Naive thymus-derived CD8-positive, alpha-beta T cell (primary cell): ENCODE measurements at places on chromosomes 4 and X.

DNA sequence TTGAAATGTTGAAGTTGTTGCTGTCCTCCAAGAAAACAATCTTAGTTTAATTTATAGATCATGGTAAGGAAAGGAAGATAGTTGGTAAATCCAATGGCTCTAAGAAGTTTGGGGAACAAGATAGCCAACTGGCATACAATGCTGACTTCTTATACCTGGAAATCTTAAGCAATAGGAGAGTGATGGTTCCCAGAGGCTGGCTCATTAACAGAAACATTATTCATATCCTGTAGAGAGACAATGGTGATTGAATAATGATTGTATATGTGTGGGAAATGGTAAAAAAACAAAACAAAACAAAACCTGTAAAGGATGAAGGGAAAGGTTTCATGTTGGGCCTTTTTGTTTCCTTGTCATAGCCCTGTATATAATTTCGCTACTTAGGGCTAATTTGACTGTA lies 174.9 kb upstream of the CTSO start:
- no peak for DNase-seq

DNA sequence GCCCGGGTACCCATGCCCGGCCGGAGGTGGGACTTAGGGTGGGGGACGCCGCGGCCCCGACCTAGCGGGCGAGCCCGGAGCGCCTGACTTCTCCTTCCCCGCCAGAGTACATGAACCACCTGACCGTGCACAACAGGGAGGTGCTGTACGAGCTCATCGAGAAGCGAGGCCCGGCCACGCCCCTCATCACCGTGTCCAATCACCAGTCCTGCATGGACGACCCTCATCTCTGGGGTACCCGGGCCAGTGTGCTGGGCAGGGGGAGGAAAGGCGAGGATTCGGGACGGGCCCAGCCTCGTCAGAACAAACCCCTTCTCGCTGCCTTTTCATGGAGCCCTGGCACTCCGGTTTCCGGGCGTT lies 622 bp downstream of the TAFAZZIN start:
- DNase-seq = peak; percentile 40

GRCh38 chrX:17397074-17397473 lies 22.1 kb downstream of the NHS start:
- DNase-seq = no peak

- DNase-seq = no peak
Observed at GRCh38 chr4:105147016-105147552, 408 bp downstream of the TET2 start.

DNA sequence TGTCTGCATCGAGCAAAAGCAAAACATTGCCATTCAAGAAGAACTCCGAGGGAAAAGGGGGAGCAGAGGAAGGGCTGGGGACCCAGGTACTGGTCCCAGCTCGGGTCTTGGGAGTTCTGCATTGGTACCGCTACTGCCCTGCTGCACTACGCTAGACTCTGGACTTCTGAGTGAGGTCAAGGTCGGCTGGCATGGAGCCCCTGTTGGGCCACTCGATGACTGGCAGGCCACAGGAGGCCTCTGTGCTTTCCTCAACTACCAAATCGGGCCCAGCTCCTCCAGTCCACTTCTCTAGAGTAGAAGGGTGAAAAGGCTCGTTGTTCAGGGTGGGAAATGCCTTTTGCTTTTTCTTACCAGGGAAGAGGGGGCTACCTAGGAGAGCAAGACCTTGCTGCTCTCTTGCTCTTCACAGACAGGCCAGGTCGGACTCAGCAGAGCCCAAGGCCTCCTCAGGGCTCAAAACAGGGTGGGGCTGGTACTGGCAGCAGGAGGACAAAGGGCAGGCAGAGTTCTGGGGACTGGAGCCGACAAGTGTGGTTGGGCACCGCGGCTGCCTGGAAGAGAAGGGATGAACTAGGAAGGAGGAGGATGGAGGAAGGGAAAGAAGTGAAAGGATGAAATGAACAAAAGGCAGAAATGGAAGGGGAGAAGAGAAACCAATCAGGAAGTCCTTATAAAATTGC lies 8.9 kb upstream of the IRAK1 start:
- no peak for DNase-seq

GRCh38 chr4:169621731-169622492 lies 1.5 kb downstream of the CLCN3 start:
- DNase-seq = peak; percentile 26

DNA sequence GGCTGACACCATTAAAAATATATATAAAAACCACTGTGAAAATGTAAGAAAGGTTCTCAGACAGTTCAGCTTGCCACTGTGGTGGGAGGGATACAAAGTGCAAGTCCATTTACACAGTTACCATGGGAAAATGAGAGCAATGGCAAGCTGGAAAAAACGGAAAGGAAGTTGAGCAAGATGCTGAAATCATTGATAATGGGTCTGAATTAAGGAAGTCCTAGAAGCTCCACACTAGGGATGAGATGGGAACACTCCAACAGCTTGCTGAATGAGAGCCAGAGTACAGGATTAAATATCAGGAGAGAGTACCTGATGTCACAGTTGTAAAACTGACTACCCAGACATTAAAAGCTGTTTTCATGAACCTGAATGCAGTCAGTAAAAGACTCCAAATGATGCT lies 218.6 kb downstream of the PRDM5 start:
- no peak for DNase-seq

DNA sequence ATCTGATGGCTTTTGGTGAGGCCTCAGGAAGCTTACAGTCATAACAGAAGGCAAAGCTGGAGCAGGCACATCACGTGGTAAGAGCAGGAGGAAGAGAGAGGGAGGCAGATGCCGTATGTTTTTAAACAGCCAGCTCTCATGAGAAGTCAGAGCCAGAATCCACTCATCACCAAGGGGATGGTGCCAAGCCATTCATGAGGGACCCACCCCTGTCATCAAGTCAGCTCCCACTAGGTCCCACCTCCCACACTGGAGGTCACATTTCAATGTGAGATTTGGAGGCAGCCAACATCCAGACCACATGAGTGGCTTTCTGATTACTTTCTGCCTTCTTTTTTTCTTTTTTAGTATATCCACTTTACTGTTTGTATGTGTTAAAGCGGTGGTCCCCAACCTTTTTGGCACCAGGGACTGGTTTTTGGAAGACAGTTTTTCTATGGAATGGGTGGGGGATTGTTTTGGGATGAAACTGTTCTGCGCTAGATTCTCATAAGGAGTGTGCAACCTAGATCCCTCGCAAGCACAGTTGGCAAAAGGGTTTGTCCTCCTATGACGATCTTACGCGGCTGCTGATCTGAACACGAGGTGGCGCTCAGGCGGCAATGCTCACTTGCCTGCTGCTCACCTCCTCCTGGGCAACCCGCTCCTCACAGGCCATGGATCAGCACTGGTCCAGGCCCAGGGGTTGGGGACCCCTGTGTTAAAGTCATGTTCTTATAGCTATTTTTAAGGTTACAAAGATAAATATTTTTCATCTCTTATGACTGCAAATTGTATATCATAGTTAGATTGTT lies 61.7 kb downstream of the SLIT2 start:
- no peak for DNase-seq

DNA sequence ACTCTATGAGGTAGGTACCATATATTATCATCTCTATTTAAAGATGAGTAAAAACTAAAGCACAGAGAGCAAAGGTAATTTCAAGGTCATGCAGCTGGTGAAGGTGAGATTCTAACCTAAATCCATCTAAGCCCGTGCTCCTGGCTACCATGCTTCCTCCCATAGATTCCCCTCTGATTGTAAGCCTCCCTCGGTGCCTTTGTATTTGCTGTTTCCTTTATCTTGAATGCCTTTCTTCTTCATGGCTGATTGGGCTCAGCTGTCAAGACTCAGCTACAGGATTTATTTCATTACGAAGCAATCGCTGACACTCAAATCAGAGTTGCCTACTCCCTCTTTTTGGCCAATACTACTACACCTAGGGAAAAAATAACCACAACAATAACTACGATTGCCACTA lies 217.1 kb downstream of the ARAP2 start:
- no peak for DNase-seq

DNA sequence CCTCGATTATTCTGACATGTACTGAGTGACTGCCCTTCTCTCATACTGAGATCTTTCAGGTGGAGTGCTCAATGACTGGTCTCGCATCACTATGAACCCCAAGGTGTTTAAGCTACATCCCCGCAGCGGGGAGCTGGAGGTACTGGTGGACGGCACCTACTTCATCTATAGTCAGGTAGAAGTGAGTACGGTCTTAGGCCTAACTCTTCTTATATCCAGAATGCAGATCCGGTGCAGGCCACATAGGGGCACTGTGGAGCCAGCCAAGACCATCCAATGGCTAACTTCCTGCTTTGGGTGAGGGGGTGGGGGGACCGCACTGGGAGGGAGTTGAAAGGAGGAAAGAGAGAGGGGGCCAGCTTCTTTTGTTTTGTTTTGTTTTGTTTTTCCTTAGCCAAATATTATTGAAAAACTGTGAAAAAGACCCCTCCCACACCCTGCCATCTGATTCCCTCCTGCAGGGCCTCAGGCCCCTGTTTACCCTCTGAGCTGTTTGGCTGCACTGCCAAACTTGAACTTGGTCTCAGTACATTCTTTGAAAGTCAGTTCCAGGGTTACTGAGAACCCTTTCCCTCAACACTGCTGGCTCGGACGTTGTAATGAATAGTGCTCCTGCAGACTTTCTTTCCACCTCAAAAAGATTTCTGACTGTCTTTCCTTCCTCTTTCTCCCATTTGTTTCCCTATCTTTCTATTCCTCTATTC lies 16.2 kb downstream of the AWAT2 start:
- DNase-seq = no peak

DNA sequence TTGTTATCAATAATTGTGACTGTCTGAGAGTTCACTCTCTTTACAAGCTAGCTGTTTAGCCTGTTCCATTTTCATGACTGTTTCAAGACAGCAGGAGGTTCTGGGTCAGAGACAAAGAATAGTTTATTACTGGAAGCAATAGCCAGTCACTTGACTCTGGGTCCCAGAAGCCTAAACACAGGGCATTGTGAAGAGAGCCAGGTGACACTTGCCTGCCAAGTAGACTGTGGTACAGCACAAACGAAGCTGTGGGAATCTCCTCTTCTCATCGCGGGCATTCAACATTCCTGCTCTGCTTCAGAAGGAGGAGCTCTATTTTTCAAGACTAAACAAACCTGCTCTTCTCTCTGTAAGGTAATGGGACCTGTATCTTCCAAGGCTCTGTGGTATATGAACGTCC lies 485.1 kb downstream of the TRIML1 start:
- DNase-seq = no peak

DNA sequence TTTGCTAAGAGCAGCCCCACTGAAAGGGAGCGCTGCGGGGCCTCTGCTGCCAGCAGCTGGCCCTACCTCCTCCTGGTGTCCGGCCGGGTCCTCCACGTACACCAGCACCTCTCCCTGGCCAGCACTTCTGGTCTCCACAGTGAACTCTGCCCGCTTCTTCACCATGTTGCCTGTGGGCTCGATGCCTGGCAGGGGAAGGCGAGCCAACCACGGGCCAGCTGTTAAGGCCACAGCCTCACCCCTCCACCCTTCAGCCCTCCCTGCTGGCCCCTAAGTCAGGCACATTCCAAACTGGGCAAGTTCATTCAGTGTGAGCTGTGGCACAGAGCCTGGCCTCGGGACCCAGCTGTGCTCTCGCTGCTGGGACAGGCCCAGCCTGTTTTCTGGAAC lies 7.8 kb downstream of the FLNA start:
- DNase-seq = no peak

DNA sequence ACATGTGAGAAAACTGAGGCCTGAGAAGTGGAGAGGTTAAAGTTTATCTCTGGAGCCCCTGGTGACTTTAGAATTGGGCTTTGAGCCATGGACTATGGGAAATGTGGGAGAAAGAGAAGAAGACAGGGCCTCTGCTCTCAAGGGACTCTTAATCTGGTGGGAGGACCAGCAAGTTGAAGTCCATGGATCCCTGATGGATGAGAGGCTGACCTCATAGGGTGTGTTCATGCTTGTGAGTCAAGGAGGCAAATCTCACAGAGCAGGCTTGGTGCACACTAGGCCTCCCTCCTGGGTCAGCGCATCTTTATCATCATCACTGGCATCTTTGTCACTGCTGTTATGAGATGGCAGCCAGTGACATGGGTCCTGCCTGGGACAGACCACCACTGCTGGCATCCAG lies 211.9 kb downstream of the AFAP1 start:
- DNase-seq = no peak

DNA sequence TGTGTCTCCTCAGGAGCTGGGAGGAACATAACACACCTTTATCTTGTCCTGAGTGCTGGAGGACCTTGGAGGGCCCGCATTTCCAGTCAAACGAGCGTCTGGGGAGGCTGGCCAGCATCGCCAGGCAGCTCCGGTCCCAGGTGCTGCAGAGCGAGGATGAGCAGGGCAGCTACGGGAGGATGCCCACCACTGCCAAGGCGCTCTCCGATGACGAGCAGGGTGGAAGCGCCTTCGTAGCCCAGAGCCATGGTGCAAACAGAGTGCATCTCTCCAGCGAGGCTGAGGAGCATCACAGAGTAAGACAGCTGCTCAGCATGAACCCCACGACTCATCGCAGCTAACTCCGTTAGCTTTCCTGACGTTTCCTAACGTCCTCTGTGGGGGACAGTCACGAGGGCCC lies 430 bp downstream of the TRIML1 start:
- no peak for DNase-seq

- DNase-seq = no peak
Observed at GRCh38 chrX:133391111-133391510, 24.2 kb downstream of the GPC4 start.

DNA sequence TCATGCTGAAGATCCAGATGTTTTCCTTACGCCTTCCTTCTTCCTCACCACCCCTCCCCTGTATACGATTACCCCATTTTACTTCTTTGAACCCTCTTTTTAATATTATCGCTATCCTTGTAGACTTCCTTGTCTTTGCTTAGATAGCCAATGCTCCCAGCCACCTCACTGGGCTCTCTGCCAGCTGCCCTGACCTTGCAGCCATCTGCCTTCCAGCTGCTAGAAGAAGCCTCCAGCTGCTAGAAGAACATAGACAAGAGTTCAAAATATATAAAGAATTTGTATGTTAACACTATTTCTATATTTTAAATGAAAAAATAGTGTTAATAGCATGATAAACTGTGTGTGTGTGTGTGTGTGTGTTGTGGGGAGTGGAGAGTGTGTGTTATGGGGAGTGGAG lies 374.7 kb downstream of the ANKRD50 start:
- DNase-seq = no peak

DNA sequence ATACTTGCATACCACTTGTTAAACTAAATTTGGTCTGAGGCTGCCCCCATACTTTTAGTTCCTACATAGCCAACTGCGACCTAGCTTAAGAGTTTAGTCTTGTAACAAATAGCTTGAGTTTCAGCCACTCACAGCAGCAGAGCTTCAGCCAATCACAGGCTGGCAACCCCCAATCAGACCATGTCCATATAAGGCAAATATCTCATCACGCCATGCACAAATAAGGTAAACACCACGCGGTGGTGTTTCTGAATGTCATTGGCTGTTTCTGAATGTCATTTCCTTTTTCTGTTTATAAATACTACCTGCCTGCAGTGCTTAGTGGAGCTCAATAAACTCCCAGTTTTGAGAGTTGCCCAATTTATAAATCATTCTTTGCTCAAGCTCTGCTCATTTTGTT lies 143.1 kb upstream of the MAD2L1 start:
- DNase-seq = no peak

DNA sequence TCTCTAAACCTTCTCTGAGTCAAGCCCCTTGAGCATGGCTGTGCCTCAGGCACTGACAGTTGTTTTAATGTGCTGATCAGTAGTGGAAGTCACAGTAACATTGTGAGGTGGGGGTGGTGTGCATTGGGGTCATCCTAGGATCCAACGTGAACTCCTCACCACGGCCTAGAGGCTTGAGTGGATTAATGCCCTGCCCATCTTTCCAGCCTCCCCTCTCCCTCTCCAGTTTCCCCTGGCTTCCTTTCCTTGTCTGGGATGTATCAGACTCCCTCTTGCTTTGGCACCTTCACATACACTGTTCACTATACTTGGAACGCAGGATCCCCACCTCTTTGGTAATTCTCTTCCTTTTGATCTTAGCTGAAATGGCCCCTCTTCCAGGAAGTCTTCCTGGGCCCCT lies 13.3 kb upstream of the PJA1 start:
- DNase-seq = no peak
